Astrocyte of the hippocampus (primary cell): ENCODE measurements at places on chromosomes 16 and 17.

DNA sequence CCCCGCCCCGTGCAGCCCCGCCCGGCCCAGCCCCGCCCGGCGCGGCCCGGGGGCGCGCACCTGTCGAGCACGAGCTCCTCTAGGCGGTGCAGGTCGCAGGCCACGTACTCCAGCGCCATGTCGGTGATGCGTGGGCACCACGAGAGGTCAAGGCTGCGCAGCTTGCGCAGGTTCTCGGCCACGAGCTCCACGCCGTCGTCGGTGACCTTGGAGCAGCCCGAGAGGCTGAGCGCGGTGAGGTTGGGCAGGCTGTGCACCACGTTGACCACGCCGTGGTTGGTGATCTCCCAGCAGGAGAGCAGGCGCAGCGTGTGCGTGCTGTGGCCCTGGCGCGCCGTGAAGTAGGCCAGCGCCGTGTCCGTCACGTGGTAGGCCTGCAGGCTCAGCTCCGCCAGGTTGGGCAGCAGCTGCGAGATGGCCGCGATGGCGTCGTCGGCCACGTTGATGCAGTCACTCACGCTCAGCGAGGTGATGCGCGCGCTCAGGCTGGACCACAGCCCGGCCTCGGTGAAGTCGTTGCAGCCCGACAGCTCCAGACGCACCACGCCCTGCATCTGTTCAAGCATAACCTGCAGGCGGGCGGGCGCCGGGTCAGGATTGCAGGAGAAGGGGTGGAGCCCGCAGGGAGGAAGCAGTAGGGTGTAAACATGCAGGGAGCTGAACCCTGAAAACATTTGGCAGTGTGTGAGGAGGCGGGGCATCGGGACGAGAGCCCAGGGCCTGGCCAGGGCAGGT lies 5.3 kb upstream of the WDR24 start:
- no peak for DNase-seq

GRCh38 chr16:84324434-84325262 lies 30.0 kb downstream of the WFDC1 start:
- DNase-seq, result peak; percentile 14

- no peak for DNase-seq
Measured at GRCh38 chr16:22380529-22380928, 6.1 kb upstream of the CDR2 start.

DNA sequence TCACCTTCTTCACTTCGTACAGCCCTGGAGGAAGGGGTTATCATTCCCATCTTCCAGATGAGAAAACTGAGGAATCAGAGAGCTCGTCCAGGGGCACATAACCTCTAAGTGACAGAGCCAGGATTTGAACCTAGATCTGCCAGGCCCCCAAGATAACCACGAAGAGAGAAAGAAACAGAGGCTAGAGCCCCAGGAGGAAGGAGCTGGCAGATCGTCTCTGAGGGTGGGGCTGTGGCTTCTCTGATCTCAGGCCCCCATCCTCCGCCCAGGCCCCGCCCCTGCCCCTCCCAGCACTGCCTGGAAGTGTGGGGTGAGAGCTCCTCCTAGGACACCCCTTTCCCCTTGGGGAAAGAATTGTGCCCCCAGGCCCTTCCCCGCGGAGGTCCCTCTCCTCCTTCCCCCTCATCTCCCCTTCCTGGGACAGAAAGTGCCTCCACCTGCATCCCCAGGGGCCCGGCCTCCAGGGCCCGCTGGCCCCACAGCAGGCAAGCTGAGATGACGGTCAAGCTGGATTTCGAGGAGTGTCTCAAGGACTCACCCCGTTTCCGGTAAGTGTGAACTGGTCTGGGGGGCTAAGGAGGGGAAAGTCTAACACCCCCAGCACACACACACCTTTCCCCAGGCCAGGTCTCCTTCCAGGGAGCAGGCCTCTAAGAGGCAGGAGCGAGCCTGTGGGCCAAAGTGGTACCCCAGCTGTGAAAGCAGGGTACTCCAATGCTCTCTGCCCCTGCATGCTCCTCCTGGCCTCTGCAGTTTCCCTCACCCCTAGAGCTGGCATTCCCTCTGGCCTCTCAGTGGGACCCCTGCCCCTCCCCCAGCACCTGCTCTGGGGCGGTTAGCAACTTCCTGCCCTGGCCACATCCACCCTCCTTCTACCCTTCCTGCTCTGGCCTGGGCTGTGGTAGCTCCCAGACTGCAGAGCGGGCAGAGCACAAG lies at the start of gene ACAP1:
Gene ACAP1, plus strand, starts transcription at position 290 of the 936 bp plus-strand sequence. Its CDS starts 206 bp downstream, at position 496.
- no peak for DNase-seq

DNA sequence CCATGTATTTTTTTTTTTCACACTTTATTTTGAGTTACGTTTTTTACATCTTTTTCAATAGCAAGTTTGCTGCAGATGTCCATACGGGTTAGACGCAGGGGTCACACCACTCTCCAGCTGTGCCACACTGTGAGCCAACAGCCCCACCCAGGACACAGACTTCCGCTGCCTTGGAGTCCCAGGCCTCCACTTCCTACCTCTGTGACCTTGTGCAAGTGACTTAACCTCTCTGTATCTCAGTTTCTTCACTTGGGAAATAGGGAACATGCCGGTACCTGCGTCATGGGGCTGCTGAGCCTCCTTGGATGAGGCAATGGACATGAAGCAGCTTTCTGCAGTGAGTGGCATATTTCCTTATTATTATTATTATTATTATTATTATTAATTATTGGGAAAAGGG lies 3.3 kb upstream of the PITPNA start:
- no peak for DNase-seq

GRCh38 chr17:67992548-67993152 lies 3.6 kb downstream of the C17orf58 start:
- DNase-seq, result peak; percentile 14
